Fibroblast of skin of right quadriceps (primary cell): ENCODE measurements at places on chromosomes 13 and 19.

DNA sequence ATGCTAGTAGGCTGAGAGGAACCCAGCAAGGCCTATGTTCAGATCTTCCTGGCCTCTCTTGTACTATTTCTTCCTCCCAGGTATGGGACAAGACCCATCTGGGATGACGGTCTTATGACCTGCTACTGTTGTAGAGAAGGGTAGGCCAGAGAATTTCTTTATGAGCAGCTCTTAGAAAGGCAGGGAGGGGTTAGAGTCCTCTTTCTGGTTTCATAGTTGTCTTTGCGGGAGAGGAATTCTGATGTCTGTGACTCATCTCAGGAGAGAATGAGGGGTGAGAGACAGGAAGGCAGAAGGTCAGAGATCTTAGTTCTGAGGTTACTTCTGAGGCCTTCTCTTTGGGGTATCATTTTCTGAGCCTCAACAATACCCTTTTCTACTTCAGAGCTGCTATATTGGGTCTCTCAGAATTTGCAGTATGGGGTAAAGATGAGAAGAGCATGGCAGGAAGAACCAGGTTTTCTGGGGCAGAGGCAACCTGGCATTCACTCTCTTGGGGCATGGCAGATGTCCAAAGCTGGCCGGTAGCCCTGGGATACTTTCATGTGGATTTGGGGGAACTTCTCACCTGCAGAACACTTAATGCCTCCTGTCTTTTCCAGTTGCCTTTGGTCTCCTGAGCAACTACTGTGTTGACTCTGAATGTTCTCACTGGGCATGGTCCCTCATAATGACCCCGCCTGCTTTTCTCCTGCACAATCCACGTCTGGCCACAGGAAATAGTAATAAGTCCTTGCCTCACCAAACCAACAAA lies 154.4 kb downstream of the GGACT start:
- peak; percentile 52 for DNase-seq

- DNase-seq = no peak
Observed at GRCh38 chr19:13742756-13743155, 21.6 kb upstream of the MRI1 start.

DNA sequence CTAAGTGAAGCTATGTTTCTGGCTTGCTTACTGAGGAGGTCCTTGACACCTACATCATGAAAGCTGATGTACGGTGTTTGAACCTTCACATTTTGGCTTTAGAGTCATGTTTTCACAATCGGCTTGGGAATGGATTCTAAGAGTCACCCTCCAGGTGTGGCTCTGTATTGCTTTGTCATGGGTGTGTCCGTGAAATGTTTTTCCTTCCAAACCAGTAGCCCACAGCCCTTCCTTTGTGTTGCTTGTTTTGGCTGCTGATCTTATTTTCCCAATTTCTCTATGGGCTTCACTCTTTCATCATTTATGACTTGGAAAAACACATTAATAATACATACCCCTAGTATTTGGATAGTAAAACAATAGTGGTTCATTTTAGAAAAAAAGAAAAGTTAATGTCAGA lies 240.6 kb downstream of the GGACT start:
- peak; percentile 5 for DNase-seq

DNA sequence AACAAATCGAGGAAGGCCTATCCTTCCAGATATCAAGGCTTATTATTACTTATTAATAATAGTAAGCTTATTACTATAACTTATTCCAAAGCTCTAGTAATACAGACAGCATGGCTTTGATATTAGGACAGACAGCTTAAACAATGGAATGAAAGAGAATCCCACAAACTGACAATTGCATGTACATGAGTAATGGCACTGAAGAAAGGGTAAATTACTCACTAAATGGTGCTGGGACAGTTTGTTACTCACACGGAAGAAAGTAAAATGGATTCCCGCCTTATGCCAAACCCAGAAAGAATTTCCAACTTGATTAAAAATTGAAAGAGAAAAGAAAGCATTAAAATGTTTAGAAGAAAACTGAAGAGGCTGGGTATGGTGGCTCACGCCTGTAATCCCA lies 60.3 kb downstream of the MIPEP start:
- peak; percentile 48 for DNase-seq

DNA sequence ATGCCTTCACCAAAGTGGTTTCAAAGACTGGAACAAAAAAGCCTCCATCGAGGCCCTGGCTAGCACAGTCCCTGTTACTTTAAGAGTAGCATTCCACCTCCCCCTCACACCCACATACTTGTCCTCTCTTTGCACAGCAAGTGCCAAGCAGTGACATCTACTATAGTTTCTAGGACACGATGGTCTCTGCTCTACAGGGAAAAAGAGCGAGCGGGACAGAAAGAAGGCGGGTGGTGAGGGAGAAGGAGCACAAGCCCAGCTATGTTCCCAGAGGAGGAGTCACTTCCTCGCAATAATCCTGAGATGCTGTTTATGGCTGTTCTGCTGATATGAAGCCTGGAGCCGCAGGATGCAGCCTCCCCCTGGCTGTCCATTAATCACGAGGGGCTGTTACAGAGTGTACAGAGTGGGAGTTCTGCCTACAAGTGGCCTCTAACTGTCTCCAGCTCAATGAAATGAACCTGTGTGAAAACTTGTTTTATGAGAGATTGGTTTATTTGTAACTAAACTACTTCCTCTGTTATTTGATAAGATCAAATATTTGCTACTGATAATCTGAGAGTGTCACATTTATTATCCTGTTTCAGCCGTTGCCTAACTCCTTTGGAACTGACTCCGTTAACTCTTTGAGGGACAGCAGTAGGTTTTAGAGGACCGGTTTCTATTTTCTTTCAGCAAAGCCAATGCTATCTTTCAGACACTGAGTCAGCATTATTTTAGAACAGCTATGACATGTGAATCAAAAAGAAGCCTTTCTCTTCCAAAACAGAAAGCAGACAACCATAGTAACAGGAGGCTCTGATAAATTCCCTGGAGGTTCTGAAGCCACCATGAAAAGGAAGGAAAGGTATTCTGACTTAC lies 208.0 kb downstream of the SPRY2 start:
- peak; percentile 47 for DNase-seq

DNA sequence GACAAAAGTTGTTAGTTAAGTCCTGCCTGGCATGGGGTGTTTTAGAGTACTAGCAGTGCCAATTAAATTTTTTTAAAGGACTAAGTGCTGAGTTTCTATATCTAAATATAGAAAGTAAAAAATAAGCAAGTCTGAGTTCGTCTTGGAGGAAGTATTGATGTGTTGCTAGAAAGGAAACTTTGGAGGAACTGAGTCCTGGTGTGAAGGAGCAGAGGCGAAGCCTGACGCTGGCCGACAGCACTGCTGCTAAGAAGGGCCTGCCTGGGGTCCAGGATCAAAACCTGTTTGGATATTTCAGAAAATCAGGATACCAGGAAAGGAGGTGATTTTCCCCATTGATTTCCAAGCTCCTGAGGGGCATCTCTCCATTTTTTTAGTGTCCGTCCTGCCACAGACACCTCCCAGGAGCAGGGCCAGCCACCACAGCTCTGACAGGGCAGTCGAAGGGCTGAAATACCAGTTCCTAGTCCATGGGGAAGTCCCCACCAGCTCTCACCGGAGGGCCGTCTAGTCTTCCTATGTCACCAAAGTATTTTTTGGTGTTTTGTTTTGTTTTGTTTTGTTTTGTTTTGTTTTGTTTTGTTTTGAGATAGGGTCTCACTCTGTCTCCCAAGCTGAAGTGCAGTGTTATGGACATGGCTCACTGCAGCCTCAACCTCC lies 38.2 kb upstream of the NPAS1 start:
- DNase-seq = no peak
